Fibroblast of gingiva (primary cell): ENCODE measurements at places on chromosomes 13 and 19.

DNA sequence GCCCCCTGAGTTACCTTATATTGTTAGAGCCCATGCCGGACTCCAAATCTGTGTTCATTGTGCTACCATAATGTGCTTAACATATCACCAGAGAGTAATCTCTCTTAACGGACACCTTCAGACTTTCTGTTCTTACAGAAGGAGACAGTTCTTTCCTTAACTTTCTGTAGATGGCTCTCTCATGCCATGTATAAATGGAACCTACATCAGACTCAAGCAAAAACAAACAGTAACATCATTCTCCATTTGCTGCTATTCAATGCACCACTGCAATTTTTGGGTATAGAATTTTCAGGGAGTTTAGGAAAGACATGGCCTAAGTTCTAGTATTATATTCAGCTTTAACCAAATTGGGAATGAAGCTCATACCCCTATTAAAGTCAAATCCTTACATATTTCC lies 12.6 kb upstream of the UGGT2 start:
- DNase-seq, result no peak

DNA sequence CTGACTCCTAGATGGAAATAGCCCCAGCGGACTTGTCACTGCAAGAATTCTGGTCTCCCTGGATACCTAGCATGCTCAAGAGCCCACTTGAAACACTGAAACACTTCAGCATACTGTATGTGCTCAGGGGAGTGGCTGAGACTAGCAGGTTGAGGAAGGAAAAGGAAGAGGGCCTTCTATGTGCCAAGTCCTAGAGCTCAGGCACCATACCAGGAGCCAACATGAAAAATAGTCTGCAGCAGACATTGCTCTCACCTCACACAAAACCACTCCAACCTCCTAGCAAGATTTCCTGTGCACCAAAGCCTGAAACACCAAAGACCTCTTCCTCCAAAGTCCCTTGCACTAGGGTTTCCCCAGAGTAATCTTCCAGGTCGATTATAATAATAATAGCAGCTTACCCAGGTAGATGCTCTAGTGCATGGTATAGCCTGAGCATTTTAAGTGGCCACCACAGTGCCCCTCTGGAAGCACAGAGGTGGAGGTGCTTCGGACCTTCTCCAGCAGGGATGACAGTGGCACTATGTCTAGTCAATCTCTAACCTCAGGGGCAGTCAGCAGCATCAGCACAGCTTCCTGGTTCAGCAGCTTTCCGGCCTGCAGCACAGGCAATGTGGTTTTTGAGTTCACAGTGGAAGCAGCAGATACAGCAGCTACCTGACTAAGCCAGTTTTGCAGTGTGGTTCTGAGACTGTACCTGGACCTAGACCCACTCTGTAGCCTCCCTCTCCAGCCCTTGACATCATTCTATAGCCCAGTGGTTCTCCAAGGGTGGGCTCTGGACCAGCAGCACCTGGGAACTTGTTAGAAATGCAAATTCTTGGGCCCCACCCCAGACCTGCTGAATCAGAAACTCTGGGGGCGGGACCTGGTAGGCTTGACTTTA lies 45.6 kb upstream of the UBE2L5 start:
- no peak for DNase-seq

DNA sequence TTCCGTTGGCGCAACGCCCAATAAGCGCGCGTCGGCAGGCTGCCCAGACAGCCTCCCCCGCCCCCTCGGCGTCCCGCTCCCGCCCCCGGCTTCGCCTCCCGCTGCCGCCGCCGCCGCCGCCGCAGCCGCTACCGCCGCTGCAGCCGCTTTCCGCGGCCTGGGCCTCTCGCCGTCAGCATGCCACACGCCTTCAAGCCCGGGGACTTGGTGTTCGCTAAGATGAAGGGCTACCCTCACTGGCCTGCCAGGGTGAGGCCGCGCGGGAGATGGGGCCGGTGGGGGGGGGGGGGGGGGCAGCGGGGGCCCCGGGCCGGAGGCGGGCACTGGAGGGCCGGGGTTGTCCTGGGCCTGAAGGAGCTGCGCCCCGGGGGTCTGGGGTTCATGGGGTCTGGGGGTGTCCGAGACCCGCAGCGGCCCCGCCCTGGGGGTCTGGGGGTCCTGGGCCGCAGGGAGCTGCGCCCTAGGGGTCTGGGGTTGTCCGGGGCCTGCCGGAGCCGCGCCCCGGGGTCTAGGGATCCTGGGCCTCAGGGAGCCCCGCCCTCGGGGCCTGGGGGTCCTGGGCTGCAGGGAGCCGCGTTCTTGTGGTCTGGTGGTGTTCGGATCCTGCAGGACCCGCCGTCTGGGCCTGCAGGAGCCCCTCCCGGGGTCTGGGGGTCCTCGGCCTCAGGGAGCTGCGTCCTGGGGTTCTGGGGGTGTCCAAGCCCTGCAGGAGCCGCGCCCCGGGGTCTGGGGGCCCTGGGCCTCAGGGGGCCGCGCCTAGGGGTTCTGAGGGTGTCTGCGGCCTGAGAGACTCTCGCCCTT lies at the start of gene HDGFL2:
Gene HDGFL2 (plus strand): TSS at position 124 of the 801 bp plus-strand sequence. CDS start 54 bp downstream, at position 178.
- DNase-seq, result no peak

DNA sequence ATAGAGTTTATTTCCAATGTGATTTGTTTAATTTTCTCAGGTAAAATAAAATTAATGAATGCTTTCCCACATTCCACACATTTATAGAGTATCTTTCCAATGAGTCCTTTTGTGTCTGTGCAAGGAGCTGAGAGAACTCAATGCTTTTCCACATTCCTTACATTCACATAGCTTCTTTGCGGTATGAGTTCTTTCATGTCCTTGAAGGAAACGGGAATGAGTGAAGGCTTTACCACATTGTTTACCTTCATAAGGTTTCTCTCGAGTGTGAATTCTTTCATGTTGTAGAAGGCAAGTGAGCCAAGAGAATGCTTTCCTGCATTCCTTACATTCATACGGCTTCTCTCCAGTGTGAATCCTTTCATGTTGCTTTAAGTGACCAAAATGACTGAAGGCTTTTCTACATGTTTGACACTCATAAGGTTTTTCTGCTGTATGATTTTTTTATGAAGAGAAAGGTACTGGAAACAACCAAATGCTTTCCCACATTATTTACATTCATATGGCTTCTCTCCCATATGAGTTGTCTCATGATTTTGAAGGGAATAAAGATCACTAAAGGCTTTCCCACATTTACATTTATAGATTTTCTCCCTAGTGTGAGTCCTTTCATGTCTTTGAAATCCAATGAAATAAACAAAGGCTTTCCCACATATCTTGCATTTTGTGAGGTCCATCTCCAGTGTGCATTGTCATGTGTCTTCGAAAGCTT lies 14.4 kb upstream of the ZNF442 start:
- no peak for DNase-seq

GRCh38 chr19:11673608-11674041 lies 65.1 kb downstream of the ZNF823 start:
- DNase-seq, result peak; percentile 63
